ENCODE measurements at places on chromosomes 7 and 10.

DNA sequence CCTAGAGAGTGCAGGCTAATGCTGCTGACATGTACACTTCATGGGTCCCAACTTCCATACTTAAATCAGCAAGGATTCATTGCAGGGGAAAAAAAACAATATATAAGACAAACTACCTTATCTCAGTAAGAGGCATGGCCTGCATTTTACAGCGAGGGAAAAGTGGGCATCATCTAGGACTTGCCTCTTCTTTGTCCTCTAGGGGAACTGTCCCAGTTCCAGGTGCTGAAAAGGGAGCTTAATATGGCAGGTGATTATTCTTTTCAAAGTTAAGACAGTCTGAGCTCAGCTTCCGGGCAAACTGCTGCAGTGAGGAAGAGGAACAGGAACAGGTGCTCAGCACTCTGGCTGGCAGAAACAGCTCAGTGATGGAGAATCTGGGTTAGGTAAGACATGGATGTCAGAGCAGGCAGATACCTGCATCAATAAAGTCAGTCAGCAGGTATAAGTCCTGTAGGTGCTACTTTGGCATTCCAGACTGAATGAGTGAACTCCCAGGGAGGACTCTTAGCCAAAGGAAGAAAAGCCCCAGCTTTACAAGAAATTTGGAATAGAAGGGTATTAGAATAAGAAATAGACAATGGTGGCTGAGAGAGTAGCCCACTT lies 147.2 kb downstream of the TMEM178B start:
- no peak for DNase-seq

- peak; percentile 71 for DNase-seq
Observed at GRCh38 chr7:26369593-26369992, 77.9 kb downstream of the SNX10 start.

DNA sequence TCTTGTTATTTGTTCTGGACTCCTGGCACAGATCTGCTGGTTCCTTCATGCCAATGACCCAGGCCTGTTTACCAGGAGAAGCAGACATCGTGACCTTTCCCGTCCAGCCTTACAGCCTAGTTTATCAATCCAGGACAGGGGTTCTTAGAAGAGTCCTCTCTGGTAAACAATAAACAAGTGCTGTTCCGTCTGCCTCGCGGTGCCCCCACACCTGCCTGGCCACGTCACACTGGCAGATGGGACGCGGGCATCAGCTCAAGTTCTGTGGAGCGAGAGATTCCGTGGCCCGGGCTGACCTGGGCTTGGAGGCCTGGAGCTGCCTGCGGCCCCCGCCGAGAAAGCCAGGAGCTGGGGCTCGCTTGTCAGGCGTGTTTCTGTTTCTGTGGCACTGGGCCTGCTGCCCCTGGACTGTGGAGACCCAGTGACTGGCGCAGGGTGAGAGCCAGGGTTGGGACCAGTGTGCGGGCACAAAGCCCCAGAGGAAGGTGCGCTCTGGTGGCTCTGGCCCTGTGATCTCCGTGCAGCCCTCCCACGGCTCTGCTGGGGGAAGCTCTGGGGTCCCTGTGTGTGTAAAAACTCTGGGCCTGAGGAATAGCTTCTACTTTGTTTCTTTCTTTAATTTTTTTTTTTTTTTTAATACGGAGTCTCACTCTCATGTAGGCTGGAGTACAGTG lies 28.4 kb upstream of the PFKFB3 start:
- no peak for DNase-seq

DNA sequence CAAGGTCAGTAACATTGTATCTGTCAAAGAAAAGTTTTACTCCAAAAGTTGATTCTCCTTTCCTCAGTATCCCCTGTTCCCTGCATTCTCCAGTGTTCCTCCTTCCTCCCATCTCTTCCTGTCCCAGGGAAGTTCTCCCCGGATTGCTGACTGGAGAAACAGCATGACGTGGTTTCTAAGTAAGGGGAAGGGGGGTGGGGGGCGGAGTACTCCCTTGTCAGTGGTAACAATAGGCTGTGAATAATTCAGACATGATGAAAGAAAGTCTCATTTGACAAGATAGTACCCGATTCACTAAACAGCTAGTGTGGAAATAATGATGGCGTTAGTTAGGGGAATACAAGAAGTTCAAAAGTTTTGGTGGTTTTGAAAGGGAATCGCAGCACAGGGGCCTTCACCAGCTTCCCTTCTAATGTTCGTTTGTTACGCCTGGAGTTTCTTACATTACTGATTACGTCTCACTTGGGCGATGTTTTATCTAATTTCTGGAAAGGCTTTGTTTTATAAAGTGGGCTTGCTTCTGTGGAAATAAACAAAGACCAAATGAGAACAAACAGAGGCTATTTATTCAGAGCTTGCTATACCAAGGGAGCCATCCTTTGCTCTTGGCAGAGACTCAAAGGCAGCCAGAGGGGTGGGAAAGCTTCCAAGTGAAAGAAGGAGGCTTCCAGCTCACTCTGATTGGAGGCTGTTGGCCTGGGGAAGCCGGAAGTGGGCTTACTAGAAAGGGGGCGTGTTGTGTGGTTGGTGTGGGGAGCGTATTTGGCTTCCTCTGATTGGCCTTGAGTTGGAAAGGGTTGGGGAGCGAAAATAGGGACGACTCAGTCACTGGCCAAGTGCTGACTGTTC lies 453.7 kb downstream of the SDK1 start:
- DNase-seq: peak; percentile 51

DNA sequence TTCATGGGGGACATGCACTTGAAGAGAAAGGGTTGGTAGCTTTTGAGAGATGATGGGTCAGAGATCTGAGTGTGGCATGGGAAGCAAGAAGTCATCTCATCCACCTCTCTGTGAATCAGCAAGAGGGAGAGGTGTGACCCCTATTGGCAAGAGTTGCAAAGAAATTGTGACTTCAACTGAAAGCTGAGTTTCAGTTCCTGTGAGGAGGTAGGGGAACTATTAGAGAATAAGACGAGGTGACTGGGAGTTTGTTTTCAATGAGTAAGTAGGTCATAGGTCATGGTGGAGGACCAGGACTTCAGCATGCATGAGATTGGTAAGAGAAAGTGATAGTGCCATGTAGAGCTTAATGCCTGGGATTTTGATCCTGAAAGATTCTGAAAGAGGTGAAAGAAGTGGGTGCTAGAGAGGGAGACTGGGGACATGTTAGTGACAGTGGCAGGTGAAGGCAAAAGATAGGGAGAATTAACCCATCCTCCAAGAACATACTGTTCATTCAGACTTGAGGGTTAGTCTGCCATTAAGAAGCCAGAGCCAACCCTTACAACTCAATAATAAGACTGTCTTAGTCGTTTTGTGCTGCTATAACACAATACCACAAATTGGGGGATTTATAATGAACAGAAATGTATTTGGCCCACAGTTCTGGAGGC lies 75.5 kb upstream of the CAPZA2 start:
- DNase-seq: no peak

- no peak for DNase-seq
Observed at GRCh38 chr10:76091926-76092325, 660.5 kb downstream of the LRMDA start.

GRCh38 chr10:43153901-43154300 lies 15.7 kb downstream of the CSGALNACT2 start:
- DNase-seq: no peak

DNA sequence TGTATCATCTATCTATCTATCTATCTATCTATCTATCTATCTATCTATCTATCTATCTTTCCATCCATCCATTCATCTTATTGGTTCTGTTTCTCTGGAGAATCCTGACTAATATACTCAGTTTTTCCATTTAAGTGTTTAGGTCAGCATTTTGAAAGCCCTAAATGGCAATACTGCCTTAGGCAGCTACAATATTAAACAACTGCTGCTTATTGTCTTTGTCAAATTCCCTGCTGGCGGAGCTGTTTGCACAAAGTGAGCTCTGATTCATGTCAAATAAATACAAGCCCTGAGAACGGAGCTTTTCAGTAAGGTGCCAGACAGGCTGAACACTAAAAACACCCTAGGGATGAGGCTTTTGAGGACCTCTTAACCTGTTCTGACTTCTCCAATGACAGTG lies 7.1 kb upstream of the KLHL7 start:
- no peak for DNase-seq

DNA sequence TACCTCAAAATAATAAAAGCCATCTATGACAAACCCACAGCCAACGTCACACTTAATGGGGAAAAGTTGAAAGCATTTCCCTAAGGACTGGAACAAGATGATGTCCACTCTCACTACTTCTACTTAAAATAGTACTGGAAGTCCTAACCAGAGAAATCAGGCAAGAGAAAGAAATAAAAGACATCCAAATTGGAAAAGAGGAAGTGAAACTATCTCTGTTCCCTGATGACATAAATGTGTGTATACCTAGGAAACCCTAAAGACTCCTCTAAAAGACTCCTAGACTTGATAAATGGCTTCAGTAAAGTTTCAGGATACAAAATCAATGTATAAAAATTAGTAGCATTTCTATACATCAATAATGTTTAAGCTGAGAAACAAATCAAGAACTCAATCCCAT lies 314.1 kb downstream of the WDR37 start:
- no peak for DNase-seq

GRCh38 chr10:114824391-114824790 lies 2.8 kb downstream of the FHIP2A start:
- no peak for DNase-seq

GRCh38 chr10:74500816-74501215 lies 325.6 kb upstream of the KAT6B start:
- DNase-seq: no peak

DNA sequence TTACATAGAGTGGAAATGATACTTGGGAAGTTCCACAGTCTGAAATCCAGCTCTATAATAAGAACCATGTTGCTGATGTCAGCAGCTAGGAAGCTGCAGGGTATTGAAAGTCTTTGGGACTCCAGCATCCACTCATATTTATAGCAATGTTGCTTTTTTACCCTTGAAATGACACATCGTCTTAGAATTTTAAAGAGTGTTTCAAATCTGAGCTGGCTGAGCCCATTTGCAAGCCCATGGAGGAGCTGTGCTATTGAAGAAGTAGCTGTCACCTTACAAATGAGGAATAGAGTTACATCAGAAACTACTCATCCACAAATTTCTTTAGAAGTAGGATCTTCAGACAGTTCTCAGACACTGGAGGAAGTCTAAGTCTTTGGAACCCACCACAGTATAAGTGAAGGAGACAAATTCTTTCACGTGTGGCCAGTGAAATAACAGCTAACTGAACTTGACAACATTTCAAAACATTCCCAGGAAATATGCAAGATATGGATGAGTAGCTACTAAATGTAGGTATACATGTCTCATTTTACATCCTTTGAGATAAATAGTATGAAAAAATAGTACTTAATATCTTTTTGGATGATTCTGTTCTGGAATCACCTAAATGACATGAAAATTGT lies 203.6 kb downstream of the ZNF365 start:
- no peak for DNase-seq

DNA sequence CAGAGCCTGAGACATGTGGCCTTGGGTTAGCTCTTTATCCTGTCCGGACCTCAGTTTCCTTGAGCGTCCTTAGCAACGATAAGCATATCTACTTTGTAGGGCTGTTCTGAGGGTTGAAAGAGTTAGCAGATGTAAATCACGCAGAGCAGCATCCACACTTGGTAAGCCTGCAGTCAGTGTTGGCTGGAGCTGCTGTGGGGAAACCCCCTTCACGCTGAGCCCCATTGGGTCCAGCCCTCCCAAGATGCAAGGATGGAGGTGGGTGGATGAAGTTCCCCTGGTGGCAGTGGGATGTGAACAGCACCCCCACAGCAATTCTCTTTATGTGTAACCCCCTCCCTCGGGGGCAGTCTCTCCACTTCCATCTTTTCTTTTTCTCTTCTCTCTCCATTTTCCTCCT lies 109.9 kb downstream of the PLXNA4 start:
- DNase-seq: no peak

GRCh38 chr10:21675157-21675796 lies 141.2 kb downstream of the MLLT10 start:
- no peak for DNase-seq

GRCh38 chr7:105776068-105776790 lies 100.2 kb downstream of the ATXN7L1 start:
- no peak for DNase-seq

DNA sequence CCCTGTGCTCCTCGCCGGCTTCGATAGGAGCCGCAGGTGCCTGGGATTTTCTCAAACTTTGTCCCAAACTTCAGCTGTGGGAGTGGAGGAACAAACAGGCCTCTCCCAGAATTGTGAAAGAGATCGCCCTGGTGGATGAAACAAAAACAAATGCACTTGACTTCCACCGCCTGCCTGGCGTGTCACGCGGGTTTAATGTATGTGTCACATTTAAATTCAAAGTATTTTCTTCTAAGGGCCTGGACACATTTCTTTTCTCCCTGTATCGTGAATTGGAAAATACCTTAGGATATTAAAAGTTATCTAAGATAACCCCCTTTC lies 694 bp upstream of the WASL start:
- no peak for DNase-seq

- no peak for DNase-seq
Observed at GRCh38 chr10:110577056-110577455, 9.6 kb downstream of the SMC3 start.

GRCh38 chr7:78143661-78144060 lies 345.1 kb downstream of the PHTF2 start:
- no peak for DNase-seq

GRCh38 chr7:26664735-26665416 lies 199.5 kb downstream of the SKAP2 start:
- DNase-seq: peak; percentile 71

DNA sequence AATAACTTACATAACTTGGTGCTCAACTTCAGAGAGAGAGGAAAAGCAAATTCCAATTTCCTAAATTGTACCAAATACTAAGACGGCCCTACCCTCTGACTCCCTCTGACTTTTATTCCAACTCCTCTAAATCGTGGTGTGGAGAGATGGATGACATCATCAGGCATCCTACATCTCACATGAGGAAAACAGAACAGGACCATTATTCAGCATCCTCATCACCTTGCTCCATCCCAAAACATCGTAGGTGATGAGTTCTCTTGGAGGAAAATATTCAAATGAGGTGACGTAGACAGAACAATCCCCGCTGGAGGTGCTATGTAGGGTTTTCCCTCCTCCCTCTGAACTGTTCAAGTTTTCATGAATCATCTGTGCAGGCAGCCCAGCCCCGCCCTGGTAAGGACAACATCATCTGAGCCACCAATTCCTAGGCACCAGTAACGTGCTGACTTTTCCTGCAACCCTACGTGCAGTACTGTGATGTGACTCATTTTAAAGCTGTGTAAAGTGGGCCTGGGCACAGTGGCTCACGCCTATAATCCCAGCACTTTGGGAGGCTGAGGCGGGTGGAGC lies 167.2 kb downstream of the CALN1 start:
- DNase-seq: no peak

- no peak for DNase-seq
Observed at GRCh38 chr10:81871558-81871957, 3.4 kb upstream of the NRG3 start.

DNA sequence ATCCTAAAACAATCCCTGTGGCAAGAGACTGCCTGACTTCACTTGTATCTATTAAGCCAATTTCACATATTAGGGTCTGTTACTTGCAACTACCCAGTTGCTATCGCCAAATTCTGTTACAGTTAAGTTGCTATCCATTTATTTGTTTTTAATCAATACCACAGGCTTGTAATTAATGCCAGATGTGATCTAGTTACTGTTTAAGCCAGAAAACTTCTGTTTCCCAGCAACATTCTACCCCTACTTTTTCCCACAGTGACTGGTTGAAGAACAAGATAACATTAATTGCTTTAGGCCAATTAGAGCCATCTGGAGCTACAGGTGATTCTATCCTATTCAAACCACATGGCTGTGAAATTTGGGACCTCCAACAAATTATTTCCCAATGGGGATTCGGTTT lies 131.3 kb downstream of the ALOX5 start:
- DNase-seq: no peak

GRCh38 chr7:142012825-142013511 lies 17.3 kb downstream of the MGAM start:
- DNase-seq: no peak

- DNase-seq: no peak
Observed at GRCh38 chr7:24974026-24974832, 5.7 kb downstream of the OSBPL3 start.

Measured in DMS79 treated with DMSO at 0.1 percent for 48 hours (cell line).